ENCODE measurements at places on chromosomes 7 and 10.

DNA sequence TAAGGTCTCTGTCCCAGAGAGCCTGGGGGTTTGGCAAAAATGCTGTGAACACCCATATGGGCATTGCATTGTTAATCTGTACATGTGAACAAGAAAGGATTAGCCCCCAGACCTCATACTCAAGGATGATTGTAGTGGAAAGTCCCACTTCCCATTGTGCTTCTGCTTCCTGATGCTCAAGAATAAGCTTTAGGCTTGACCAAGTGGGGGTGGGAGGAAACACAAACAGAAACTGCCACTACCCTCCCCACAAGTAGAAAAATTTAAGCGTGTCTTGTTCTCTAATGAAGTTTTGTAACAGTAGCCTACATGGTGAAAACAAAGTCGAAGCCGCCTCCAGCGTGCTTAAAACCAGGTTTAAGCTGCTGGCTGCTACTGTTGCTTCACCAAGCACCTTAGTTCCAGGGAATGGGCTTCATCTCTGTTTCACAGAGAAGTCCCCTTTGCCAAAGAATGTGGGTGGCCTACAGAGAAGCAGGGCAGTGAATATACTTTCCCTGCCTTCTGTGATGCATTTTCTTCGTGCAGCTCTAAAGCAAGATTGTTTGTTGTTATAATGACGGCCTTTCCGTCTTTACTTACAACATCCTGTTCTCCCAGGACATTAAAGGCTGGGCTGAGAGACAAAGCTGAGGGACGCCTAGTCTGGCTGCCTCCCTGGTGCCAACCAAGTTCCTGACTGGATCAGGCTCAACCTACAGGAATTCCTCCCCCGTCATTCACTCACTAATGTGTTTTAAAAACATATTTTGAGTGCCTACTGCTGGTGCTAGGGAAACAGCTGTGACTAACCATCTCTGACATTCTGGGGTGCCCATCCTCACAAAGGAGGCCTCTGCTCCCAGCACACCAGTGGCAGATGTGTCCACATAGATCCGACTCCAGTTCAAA is 32.1 kb upstream of the CCSER2 start:
- DNase-seq, result no peak

DNA sequence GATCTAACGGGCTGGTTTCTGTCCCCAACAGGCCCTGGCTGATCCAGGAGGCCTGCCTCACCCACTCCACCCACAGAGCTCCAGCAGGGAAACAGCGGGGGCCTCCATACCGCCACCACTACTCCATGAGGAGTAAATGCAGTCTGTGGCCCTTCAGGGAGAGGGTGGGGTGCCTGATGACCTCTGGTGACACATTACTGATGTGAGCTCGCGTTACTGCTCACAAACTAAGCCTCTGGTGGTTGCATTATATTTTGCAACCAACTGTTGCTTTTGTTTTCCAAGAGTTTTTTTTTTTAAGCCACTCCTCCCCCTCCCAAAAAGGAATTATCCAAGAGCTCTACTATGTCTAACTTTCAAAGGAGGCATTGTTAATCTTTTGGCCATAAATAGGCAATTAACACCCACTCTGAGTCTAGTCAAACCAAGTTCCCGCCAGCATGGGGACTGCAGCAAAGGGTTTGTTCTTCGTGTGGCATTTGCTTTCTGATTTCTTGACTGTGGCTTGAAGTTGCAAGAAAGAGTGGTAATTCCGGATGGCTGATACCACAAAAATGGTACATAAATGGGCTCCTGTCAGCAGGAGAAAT is 72.6 kb downstream of the FAM53B start:
- DNase-seq, result no peak

GRCh38 chr7:115008465-115009114 is 86.7 kb downstream of the MDFIC start:
- DNase-seq, result no peak

DNA sequence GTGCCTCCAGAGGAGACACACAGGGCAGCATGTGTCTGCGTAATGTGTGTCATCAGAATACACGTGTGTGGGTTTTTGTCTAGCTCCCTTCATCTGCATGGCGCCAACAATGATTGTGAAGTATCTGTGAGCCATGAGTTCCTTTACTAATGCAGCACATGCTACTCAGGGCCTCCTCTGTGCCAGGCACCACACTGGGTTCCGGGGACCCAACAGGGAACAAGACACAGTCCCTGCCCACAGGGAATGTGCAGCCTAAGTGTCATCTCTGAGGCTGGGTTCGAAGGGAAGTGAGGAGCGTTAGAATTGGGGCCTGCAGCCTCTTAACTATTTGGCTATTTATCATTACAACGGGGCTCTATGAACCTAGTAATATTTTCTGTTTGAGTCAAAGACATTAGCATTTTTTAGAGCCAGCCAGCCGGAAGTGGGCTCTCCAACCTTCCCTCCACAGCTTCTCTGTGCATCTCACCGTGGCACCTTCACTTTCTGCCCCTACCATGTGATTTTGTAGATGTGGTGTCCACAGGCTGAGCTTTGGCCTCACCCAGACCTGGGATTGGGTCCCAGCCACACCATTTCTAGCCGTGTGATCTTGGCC is 43.9 kb upstream of the SRGN start:
- DNase-seq, result no peak

DNA sequence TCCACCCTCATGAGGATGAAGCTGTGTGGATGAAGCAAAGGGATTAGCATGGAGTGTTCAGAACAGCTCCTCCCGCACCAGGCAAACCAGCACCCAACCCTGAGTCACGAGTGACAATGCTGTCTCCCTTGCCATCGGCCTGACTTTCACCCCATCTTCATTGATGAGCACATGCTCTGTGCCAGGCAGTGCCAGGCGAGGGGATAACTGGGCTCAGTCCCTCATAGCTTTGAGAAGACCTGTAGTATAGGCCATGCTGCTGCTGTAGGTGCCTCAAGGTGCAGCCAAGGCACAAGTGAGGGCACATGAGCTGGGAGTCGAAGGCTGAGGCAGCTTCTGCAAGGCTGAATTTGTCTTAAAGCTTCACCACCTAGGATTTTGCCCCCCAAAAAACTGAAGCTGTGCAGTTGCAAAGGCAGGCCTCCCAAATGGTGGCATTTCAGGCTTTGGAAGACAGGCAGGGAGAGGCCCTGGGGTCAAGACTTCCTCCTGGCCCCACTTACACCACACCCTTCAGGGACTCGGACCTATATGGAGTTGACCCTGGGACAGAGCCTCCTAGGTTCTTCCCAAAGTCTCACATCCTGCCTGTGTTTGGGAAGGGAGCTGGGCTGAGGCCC is 54.2 kb upstream of the GDF10 start:
- DNase-seq, result no peak

DNA sequence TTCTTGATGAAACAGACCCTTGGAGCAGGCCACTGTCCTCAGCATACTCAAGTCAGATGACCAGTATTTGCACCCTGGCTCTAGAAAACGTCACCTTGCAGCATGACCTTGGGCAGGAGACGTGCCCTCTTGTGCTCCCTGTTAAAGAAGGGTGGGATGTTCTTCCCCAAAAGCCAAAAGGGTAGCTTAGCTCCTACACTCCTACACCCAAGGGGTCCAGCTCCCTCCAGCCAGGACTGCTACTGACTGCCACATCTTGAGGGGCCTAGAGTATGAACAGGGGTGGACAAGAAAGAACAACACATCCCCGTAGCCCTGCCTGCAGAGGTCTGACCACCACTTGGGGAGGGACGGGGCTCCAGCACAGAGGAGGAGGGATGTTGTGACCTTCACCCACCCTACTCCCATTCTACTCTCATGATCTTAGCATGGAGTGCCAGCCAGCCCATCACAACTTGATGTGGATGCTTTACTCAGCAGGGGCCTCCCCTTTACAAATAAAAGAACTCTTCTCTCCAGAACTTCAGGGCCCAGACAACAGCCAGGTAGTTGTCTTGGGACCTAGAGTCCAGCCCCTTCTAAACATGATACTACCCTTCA is 165.3 kb upstream of the ZMIZ1 start:
- DNase-seq, result no peak
